Hematopoietic multipotent progenitor cell treated with erythropoietin and hydrocortisone succinate and interleukin-3 and kit ligand, for 17 days (in vitro differentiated cells): ENCODE measurements at places on chromosomes 13 and 19.

DNA sequence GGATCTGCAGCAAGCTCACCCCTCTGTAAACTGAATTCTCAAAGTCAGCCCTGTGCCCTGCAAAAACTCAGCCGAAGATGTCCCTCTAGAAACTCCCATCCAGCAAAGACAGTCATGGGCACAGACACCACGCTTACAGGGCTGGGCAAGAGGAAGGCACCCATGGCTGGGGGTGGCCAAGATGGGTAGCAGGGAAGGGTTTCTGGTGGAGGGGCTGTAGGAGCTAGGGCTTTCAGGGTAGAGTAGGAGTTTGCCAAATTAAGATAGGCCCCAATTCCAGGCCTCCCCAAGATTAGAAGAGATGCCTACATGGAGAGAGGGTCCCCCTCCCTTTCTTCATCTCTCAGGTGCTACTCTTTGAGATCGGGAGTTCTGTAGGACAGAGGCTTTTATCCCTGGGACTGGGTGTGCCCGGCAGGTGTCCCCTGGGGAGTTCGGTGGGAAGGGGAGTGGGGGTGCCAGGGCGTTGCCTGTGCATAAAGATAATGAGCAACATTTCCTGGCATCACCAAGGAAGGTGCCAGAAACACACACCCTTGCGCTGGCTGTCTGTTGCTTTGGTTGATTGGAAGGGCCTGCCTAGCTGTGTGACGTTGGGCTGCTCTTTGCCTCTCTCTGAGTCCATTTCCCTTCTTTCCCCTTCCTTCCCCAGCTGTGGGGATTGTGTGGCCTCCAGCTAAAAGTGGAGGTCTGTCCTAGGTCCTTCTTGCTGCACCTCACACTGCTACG is 9.4 kb downstream of the NRTN start:
- DNase-seq: no peak

GRCh38 chr13:98564204-98564603 is 12.7 kb downstream of the STK24 start:
- no peak for DNase-seq

DNA sequence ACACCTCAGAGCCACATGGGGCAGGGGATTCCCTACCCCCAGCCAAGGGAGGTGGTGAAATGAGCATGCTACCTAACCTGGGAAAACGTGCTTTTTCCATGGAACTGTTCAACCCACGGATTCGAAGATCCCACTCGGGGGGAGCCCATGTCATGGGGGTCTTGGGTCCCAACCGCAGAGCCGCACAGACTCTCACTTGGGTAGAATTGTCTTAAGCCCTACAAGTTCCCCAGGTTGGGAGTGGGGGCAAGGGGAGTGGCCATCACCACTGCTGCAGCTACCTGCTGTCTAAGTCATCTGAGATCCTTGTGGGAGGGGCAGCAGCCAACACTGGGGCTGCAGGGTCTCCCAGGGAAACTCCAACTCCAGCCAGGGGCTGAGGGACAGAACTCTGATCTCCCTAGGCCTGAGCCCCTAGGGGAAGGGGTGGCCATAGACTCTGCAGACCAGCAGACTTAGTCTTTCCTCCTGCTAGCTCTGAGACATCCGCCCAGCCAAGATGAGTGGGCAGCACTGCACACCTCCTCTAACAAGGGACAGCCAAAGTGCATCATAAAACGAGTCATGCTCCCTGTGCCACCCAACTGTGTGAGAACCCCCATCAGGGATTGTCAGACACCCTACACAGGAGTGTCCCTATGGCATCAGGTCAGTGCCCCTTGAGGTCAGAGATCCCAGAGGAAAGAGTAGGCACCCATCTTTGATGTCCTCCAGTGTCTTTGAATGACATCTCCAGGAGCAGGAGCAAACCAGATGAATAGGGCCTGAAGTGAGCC is 610.4 kb upstream of the SLITRK6 start:
- DNase-seq: no peak

- DNase-seq: no peak
Measured at GRCh38 chr13:105159841-105160240, 1375.6 kb downstream of the EFNB2 start.

DNA sequence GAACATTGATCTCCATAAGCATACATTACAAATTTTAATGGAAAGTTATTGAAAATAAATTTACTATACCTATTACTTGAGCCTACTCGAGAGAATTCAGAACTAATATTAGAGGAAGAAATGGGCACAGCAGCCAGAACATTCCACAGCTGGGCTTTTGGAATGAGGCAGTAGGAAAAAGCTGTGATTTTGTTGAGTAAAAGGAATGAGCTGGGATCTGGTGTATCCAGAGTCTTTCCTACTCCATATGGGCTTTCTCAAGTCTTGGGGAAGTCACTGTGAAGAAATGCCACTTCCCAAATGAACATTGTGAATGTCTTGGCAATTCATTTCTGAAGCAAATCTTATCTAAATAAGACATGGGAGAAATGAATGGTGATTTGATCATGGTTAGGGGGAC is 93.1 kb downstream of the CYSLTR2 start:
- no peak for DNase-seq

GRCh38 chr19:31578326-31578725 is 229.1 kb upstream of the TSHZ3 start:
- DNase-seq: no peak

DNA sequence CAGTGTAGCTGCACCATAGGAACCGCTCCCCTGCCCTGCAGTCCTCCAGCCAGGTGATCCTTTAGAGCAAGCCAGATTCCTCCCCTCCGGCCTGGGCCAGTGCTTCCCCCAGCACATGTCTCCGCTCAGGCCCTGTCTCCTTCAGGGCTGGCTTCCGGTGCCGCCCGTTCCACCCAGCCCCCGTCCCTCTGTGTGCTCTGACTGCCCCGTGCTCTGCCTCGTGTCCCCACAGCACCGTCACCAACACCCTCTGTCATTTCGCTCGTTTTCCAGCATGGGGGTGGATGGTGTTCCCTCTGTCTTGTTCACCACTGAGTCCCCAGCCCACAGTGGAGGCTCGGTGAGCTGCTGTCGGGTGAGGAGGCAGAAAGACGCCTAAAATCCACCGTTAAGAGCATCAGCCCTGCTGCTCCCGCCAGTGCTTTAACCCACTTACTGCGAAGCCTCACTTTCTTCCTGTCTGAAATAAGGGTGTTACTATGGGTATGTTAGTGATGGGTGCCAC is 54.5 kb downstream of the TSSK6 start:
- no peak for DNase-seq

DNA sequence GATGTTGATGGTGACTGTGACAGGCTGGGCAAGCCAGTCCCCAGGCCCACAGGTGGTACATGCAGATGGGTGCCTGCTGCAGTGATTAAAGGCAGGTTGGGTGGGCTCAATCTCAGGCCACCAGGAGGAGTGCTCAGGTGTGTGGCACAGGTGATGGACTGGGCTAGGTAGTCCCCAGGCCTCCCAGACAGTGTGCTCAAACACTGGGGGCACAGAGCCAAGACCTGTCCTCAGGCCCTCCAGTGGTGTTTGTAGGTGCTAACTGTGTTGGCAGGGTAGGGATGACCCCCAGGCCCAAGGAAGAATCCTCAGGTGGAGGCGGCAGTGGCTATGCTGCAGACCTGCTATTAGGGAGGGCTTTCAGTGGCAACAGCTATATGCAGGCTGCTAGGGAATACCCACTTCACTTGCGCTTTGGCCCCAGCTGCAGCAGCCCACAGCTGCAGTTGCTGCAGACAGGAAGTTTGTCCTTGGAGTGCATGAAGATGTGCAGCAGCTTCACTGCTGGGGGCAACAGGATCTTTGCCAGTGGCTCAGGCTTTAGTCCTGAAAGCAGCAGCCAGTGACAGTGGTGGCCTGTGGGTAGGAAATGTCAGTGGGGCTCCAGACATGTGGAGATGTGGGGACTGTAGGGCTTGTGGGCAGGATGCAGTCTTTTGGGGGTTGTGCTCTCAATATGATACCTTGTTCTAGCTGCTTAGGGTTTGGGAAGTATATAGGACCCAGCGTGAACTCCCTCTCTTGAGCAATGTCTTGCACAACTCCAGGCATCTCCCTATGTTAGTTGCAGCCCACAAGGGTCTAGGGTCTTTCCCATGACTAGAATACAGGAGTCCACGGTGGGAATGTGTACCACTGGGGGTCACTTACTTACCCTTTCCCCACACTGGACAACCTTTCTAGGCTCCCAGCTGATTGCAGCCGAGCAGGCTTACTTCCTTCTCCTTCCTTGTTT is 54.1 kb upstream of the MLNR start:
- DNase-seq: no peak

DNA sequence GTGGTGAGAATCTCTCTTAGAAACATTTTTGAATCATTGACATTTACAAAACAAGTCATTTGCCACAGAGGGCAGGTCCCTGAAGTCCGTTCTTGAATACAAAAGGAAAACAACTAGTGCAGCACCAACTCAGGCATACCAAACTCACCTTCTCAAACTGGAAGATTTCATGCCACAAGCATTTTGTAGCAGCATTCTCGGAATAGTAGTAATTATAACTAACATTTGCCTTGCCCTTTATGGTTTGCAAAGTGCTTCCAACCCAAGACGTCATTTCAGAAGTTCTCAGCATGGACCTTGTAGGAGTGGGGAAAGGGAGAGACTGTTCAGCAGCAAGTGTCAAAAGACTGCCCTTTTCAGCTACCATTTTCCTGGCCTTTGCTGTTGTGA is 344.6 kb downstream of the RFC3 start:
- DNase-seq: no peak

DNA sequence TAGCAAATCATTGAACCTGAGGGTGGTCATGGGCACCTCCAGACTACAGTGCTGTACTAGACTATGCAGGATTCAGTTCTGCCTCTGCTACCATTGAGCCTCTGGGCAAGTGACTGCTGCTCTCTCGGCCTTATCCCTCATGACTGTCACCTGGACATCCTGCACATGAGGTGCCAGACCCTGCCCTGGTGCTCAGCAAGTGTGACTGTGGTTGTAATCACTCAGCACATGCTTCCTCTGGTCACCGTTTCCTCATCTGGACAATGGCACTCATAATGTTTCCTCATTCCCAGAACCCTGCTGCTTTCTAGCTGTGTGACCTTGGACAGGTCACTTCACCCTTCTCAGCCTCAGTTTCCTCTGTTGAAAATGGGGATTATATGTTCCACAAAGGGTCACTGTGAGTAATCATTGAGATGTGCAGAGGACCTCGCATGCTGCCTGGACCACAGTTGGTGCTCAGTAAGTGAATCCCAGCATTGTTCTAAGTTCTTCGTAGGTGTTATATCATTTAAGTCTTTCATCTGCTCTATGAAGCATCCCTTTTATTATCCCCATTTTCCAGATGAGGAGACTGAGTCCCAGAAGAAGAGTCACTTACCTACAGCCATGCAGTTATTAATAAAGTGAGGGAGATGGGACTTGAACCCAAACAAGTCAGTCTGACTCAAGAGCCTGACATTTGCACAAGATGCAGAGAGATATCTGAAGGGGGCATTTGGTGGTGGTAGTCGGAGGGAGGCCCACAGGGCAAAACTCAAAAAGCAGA is 3.2 kb downstream of the SYT3 start:
- DNase-seq: no peak
